Lung microvascular endothelial cell (primary cell): ENCODE measurements at places on chromosomes 12 and 14. TPM values are rescaled to one million over a fixed set of nuclear protein-coding genes. Genes with fewer than 3 reads are reported as not detected.

Gene CDCA3
- total RNA-seq: 3.4 and 8.9 TPM in 2 replicates

Gene FIGNL2
- total RNA-seq: 0.44 and 0.79 TPM in 2 replicates

Gene TAS2R10
- total RNA-seq: under 0.01 and 0.22 TPM in 2 replicates

Gene INHBC
- total RNA-seq: not detected in 2 replicates

Gene DCN
- total RNA-seq: 0.20 TPM in 1 of 2 replicates, not detected in the other

Gene MDP1
- 8.3 and 13.7 TPM in 2 replicates for total RNA-seq

Gene CCNT1
- total RNA-seq: 13.1 and 21.4 TPM in 2 replicates

Gene ZFHX2
- under 0.01 and 0.22 TPM in 2 replicates for total RNA-seq

Gene OTX2
- total RNA-seq: not detected in 2 replicates

Gene GPR65
- total RNA-seq: under 0.01 and 0.20 TPM in 2 replicates

Gene DACT1
- under 0.01 and 0.20 TPM in 2 replicates for total RNA-seq

Gene GLT1D1
- not detected in 2 replicates for total RNA-seq

Gene PPFIA2
- not detected in 2 replicates for total RNA-seq

Gene FOXA1
- not detected in 2 replicates for total RNA-seq

Gene KCNH5
- not detected in 2 replicates for total RNA-seq

Gene SPTB
- under 0.01 TPM in 2 replicates for total RNA-seq

Gene KIF26A
- total RNA-seq: 6.1 and 24.0 TPM in 2 replicates

Gene KLHL33
- under 0.01 TPM in 2 replicates for total RNA-seq

Gene POLE
- total RNA-seq: 16.1 and 27.4 TPM in 2 replicates

Gene GRIN2B
- total RNA-seq: not detected in 2 replicates

Gene GARIN6
- not detected in 2 replicates for total RNA-seq

Gene SERPINA12
- not detected in 2 replicates for total RNA-seq

Gene IL22
- not detected in 2 replicates for total RNA-seq

Gene A2ML1
- total RNA-seq: not detected in 2 replicates

Gene EXOC3L4
- not detected in 2 replicates for total RNA-seq

Gene NYNRIN
- total RNA-seq: 1.4 and 4.1 TPM in 2 replicates

Gene C12orf50
- not detected in 2 replicates for total RNA-seq

Gene GPR68
- 0.20 and 0.44 TPM in 2 replicates for total RNA-seq

Gene ASCL1
- not detected in 2 replicates for total RNA-seq

Gene SYNDIG1L
- not detected in 2 replicates for total RNA-seq

Gene PMEL
- total RNA-seq: 0.20 and 0.22 TPM in 2 replicates

Gene TMPRSS12
- not detected in 2 replicates for total RNA-seq

Gene SP7
- total RNA-seq: not detected in 2 replicates

Gene ZNF891
- 0.22 and 0.60 TPM in 2 replicates for total RNA-seq

Gene KRT1
- not detected in 2 replicates for total RNA-seq
